ENCODE measurements at places on chromosomes 3 and 15. TPM values are rescaled to one million over a fixed set of nuclear protein-coding genes. Genes with fewer than 3 reads are reported as not detected.

Gene LOXL1
- 27.7 TPM for total RNA-seq

Gene WNT5A
- 10.3 TPM for total RNA-seq

Gene SEMA6D
- 6.9 TPM for total RNA-seq

Gene SI
- not detected for total RNA-seq

Gene SCAMP5
- total RNA-seq: 3.9 TPM

Gene SEMA7A
- 0.28 TPM for total RNA-seq

Gene CCR3
- total RNA-seq: not detected

Gene GOLGA8O
- total RNA-seq: not detected

Gene DPPA2
- not detected for total RNA-seq

Gene DTWD1
- 39.8 TPM for total RNA-seq

Gene FOXB1
- not detected for total RNA-seq

Gene ERICH6
- total RNA-seq: not detected

Gene AADACL2
- not detected for total RNA-seq

Gene GBE1
- 12.1 TPM for total RNA-seq

Gene MKRN2OS
- not detected for total RNA-seq

Gene CADPS
- 12.5 TPM for total RNA-seq

Gene ADAMTSL3
- total RNA-seq: 29.2 TPM

Gene DPPA4
- total RNA-seq: not detected

Gene ARID3B
- total RNA-seq: 3.6 TPM

Gene TEX55
- total RNA-seq: not detected

Gene MASP1
- total RNA-seq: 192 TPM

Gene LRRC58
- 34.5 TPM for total RNA-seq

Gene RAD51
- 1.5 TPM for total RNA-seq

Gene USP4
- 16.3 TPM for total RNA-seq

Gene EIF4A2
- total RNA-seq: 1,010 TPM

Gene KBTBD13
- not detected for total RNA-seq

Gene MCF2L2
- total RNA-seq: 0.99 TPM

Gene NANOGP8
- not detected for total RNA-seq

Gene CFAP100
- total RNA-seq: not detected

Gene ANKRD34C
- not detected for total RNA-seq

Gene EOMES
- total RNA-seq: not detected

Gene GUCA1C
- not detected for total RNA-seq

Gene TNFSF10
- total RNA-seq: 36.4 TPM

Gene LRRC49
- 11.1 TPM for total RNA-seq

Gene ETV5
- total RNA-seq: 5.8 TPM

Gene ATP13A5
- total RNA-seq: not detected

Gene TRIM42
- total RNA-seq: not detected

Gene MAGEL2
- total RNA-seq: under 0.01 TPM

Gene GPR62
- 1.1 TPM for total RNA-seq

Gene TMEM212
- not detected for total RNA-seq

Gene TGM5
- not detected for total RNA-seq

Gene RASGRP1
- not detected for total RNA-seq

Gene TLR9
- not detected for total RNA-seq

Gene ANO10
- total RNA-seq: 14.5 TPM

Gene ZNF660
- 2.3 TPM for total RNA-seq

Gene VIPR1
- 2.6 TPM for total RNA-seq

Gene SNX33
- 25.7 TPM for total RNA-seq

Gene SOX14
- not detected for total RNA-seq

Measured in sigmoid colon (tissue), 7 donors.